ENCODE measurements at places on chromosomes 11 and 22.

DNA sequence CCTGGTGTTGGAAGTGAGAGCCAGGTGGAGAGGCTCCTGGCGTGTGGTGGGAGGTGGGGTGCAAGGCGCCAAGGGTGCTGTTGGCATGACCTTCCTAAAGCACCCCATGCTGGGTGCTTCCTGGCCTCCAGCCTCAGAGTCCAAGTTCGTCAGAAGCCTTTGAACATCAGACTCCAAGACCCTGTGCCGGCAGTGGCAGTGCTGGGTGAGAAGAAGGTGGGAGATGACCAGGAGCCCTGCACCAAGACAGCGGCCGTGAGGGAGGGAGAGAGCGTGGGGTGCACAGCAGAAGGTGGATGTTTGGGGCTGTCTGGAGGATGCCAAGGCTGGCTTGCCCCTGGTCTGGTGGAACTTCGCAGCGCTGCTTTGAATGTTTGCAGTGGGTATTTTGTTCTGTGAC is 29.7 kb upstream of the PARVB start:
- no peak for DNase-seq

DNA sequence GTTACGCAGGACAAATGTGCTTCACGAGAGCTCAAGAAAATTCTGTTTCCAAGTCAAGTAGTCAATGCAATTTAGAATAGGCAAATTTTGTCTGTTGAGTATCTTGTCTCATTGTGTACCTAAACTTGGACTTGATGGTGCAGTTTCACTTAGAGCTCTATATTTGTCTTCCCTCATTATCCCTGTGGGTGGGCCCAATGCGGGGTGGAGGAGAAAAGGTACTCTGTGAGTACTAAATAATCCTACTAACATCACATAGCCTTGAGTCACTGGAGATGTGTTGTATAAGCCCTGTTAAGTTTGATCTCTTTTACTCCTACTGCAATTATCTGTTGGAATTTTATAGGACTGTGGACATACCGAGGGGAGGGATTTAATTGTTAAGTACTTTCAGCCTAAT is 331.2 kb downstream of the METTL15 start:
- DNase-seq, result no peak

DNA sequence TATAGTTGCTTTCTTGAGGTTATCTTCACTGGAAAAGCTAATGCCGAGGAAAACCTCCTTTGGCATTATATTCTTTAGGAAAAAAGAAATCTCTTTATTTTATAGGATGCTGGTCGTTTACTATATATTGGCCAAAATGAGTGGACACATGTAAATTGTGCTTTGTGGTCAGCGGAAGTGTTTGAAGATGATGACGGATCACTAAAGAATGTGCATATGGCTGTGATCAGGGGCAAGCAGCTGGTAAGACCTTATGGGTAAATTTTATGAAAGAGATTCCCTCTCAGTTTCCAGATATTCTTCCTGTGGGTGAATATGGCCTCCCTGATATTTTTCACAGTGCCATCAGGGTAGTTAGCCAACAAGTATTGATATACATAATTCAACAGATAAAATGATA is 29.4 kb upstream of the TTC36 start:
- DNase-seq, result peak; percentile 76

- peak; percentile 38 for DNase-seq
These were observed 15.1 kb upstream of the PAMR1 start for GRCh38 chr11:35540526-35540925.

GRCh38 chr22:30228509-30229359 is 17.8 kb downstream of the LIF start:
- DNase-seq, result no peak
